ENCODE measurements at places on chromosomes 13 and 19. TPM values are rescaled to one million over a fixed set of nuclear protein-coding genes. Genes with fewer than 3 reads are reported as not detected.

The PTPRH gene
- total RNA-seq: 83.9 TPM

The TEX26 gene
- not detected for total RNA-seq

- no peaks in the 10 kb centered on the region for H3K4me1 ChIP-seq
- H3K4me3 ChIP-seq: no peak overlapping the region
- no peaks in the 10 kb centered on the region for H3K27me3 ChIP-seq
- H3K27ac ChIP-seq: peak overlapping the region; percentile 87
- DNase-seq: peak; percentile 54
Observed at GRCh38 chr19:48768994-48769713, 13.8 kb downstream of the FGF21 start.

- H3K36me3 ChIP-seq: peaks cover 23% of the 10 kb centered on the region
- H3K4me3 ChIP-seq: peak overlapping the region; percentile 100
- no peaks in the 10 kb centered on the region for H3K27me3 ChIP-seq
- DNase-seq: peak; percentile 84
- peaks cover 64% of the 10 kb centered on the region for H3K4me1 ChIP-seq
Observed at GRCh38 chr19:13118424-13119193, 545 bp downstream of the NACC1 start.

DNA sequence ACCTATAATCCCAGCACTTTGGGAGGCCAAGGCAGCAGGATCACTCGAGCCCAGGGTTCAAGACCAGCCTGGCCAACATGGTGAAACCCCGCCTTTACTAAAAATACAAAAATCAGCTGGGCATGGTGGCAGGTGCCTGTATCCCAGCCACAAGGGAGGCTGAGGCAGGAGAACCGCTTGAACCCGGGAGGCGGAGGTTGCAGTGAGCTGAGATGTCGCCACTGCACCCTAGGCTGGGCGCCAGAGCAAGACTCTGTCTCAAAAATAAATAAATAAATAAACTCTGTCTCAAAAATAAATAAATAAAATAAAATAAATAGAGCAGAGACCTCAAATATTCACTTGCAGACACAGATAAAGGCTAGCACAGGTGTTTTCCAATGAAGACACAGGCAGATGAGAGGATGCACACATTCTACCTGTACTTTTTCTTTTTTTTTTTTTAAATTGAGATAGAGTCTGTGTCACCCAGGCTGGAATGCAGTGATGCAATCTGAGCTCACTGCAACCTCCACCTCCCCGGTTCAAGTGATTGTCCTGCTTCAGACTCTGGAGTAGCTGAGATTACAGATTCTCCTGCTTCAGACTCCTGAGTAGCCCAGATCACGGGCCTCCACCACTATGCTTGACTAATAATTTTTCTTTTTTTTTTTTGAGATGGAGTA lies 2.7 kb upstream of the RPS16 start:
- no peaks in the 10 kb centered on the region for H3K27me3 ChIP-seq
- H3K36me3 ChIP-seq: peaks cover 12% of the 10 kb centered on the region
- peaks cover 38% of the 10 kb centered on the region for H3K4me1 ChIP-seq
- DNase-seq: no peak
